Right atrium auricular region (tissue), 2 donors: ENCODE measurements at places on chromosomes 6 and 20.

GRCh38 chr6:138600726-138601125 is 101.4 kb upstream of the NHSL1 start:
- no peak for DNase-seq

GRCh38 chr6:93678841-93679454 is 259.6 kb upstream of the EPHA7 start:
- DNase-seq: no peak

- DNase-seq: no peak
Observed at GRCh38 chr6:14126191-14126590, 8.6 kb downstream of the CD83 start.

DNA sequence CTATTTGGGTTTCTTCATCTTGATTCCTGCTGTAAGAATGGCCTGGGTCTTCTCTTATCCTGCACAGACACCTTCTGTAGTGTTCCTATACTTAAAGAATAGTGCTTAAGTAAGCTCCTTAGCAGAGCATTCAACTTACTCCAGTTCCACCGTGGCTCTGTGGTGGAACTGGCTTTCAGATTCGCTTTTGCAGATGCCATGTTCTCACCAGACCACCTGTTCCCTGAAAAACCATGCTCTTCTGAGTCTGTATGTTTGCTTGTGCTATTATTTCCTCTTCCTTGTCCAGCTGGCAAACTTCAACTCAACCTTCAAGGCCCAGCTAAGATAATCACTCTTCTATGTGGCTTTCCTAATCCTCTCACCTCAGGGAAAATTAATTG is 4.9 kb downstream of the ELMO2 start:
- DNase-seq: no peak

DNA sequence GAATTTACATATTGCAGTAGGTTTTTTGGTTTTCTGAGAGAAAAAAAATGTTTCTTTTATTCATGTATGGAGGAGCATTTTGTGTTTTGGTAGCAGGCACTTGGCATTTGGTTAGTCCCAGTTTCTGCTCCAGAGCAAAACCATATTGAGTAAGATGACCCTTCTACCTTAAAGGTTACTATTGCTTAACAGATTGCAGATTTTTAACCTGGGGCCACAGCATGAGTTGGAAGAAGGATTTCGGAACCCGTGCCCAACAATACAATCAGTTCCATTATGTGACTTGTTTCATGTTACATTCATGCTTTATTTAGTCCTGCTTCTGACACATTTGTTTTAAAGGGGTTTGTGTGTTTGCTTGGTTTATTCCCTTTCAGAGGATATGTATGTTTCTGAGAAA is 496.3 kb downstream of the TFAP2B start:
- no peak for DNase-seq

DNA sequence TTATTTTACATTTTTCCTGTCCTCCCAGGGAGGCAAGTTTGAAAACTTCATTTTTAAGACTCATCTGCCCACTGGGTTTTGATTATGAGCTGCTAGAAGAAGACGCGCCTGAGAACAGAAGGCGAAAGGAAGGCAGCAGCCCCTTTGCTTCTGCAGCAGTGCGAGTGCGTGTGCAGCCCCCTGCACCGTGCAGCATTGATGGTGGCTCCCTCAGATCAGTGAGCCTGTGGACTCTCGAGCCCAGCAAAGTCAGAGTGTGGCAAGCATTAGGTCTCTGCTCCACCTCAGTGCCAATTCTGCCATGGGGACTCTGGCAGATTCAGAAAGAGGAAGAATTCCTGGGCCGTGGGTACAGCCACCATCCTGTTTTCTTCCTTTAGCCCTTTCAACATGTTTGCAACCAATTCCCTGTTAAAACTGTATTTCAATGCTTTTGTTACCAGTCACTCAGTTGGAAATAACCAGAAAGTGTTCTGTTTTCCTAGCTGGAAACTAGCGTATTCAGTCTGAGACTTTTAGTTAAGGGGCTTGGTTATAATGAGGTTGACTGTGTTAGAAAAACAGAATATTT is 134.8 kb upstream of the OGFRL1 start:
- DNase-seq: no peak

GRCh38 chr20:16664020-16664419 is 65.8 kb upstream of the SNRPB2 start:
- no peak for DNase-seq

DNA sequence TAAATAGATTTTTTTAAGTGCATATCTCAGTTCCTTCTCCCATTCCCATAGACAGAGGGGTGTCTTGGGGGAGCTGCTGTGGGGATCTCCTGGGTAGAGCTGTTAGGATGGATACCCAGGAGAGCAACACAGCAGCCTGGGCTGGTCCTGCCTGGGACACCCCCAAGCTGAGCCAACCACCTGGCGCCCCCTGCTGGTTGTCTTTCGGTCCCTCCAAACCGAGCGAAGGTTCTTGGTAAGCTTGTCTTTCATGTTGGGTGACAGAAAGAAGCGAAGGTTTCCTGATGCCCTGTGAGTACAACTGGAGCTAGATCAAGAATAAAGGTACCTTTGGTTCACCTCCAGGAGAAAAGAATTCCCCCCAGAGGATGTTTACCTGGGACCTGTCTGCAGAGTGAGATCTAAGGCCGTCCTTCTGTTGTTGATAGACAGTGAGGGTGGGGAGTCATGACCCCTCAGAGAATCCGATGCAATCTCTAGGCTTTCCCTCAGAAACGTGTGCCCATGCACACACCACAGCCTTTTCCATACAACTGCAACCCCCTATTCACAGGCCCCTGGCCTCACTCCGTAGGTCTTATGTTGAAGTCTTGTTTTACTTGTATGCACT is 50.8 kb downstream of the SNX9 start:
- peak; percentile 79 for DNase-seq

GRCh38 chr6:150549674-150550101 is 50.0 kb upstream of the PLEKHG1 start:
- no peak for DNase-seq

- no peak for DNase-seq
Observed at GRCh38 chr6:6721606-6722005, 133.1 kb downstream of the LY86 start.

DNA sequence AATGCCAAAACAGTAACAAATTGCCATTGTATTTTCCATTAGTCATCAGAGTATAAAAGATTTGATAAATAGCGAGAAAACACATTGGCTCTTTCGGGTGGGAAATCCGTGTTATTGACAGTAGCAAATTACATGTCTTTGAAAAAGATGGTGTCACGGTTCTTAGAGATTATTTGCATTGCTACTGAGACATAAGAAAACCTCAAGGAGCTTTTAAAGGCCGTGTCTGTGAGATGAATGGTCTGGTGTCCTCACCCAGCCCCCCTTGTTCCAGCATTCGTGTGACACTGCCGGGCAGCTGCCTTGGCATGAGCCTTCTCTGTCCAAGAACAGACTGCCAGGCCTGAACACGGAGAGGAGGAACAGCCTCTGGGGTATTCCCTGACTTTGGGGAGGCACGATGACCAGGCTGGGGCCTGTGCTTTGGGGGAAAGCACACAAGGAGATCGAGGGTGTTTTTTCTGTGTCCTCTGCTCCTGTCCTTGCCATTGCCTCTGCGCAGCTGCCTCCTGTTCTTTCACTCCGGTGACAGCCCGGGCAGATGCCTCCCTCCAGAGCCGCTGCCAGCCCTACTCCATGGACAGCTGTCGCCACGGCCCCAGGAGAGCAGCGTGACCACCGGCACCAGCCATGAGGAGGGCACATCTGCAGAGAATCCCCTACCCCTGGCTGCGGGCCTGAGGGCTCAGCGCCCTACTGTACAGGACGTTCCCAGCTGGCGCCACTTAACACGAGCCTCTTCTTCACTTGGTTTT is 167.7 kb upstream of the CDYL start:
- DNase-seq: no peak

- DNase-seq: no peak
Observed at GRCh38 chr6:40903456-40903855, 135.6 kb downstream of the UNC5CL start.

- DNase-seq: no peak
Observed at GRCh38 chr20:57934007-57934805, 224.4 kb upstream of the PMEPA1 start.

DNA sequence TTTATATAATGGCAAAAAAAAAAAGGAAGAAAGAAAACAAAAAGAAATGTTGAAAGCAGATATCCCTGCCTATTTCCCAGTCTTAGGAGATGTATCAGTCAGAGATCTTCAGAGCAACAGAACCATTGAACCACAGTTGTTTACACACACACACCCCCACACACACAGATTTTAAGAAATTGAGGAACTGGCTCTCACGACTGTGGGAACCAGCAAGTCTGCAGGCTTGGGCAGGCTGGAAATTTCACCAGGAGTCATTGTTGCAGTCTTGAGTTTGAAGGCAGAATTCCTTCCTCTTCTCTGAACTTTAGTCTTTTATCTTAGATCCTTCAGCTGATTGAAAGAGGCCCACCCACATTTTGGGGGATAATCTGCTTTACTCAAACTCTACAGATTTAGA is 380.9 kb downstream of the CDKAL1 start:
- no peak for DNase-seq

GRCh38 chr6:7786214-7786661 is 60.3 kb downstream of the BMP6 start:
- DNase-seq: no peak

GRCh38 chr6:45946352-45946751 is 69.3 kb downstream of the CLIC5 start:
- no peak for DNase-seq

DNA sequence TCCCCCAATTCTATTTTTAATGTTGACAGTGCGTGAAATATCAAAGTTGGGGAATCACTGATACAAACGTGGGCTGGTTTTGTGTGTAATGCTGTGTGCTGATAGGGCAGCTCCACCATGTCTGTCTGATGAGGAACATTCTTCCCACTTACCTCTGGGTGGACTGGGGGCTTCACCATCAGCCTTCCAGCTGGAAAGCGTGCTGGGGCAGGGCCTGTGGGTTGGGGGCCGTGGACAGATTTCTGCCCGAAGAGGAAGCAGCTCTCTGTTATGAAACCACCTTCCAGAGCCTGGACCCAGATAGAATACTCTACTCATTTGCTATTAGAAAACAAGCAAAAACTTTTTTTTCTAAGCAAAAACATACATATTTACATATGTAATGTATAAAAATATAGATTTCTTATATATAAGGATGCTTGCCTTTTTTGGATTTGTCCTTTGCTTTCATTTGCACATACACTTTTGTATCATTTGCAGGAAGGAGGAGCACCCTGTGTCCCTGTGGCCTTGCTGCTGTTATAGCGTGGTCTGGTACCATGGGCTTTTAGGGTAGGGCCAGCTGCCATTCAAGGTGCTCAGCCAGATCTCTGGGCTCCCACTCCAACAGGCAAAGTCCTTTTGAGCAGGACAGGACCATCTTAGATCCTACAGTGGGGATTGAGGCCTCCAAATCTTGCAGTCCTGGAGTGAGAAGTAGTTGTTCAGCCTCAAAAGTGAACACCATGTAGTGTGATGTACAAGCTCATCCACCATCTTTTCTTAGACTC is 48.1 kb downstream of the DUSP22 start:
- no peak for DNase-seq

GRCh38 chr20:20930500-20930899 is 175.7 kb downstream of the LINC00237 start:
- DNase-seq: no peak

DNA sequence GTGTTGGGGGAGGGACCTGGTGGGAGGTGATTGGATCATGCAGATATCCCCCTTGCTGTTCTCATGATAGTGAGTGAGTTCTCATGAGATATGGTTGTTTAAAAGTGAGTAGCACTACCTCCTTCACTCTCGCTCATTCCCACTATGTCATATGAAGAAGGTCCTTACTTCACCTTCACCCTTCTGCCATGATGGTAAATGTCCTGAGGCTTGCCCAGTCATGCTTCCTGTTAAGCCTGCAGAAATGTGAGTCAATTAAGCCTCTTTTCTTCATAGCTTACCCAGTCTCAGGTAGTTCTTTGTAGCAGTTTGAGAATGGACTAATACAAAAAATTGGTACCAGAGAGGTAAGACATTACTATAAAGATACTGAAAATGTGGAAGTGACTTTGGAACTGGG is 425.9 kb downstream of the HTR1B start:
- DNase-seq: no peak

DNA sequence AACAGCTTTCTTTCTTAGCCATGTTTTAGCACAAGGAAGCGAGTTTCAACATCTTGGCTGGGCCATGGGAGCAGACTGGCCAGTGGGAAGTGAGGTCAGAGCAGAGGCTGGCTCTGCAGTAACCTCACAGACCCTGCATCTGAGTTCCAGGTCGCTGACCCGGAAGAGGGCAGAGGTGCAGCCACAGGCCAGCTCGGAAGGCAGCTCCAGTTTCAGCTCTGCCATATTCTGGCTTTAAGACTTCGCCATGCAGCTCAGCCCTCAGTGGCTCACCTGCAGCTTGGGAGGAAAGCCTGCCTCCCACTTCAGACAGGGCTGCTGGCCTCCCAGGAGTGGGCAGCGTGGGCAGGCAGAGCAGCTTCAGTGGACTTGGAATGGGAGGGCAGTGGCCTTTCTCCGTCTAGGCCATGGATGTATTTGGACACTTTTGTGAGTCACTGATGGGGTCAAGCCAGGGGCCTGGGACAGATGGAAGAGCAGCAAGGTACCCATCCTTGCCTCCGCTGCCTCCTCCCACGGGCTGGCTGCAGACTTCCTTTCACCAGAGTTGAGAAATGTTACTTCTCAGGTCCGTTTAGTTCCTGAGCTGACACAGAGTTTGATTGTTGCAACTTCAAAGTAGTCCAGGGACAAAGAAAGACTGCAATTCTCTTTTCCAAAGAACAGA is 18.5 kb downstream of the CST8 start:
- no peak for DNase-seq
